ENCODE measurements at places on chromosomes 3 and 15.

GRCh38 chr3:9508781-9509180 lies 44.8 kb downstream of the LHFPL4 start:
- DNase-seq, result no peak

GRCh38 chr15:44591326-44591725 lies 54.4 kb downstream of the EIF3J start:
- no peak for DNase-seq

DNA sequence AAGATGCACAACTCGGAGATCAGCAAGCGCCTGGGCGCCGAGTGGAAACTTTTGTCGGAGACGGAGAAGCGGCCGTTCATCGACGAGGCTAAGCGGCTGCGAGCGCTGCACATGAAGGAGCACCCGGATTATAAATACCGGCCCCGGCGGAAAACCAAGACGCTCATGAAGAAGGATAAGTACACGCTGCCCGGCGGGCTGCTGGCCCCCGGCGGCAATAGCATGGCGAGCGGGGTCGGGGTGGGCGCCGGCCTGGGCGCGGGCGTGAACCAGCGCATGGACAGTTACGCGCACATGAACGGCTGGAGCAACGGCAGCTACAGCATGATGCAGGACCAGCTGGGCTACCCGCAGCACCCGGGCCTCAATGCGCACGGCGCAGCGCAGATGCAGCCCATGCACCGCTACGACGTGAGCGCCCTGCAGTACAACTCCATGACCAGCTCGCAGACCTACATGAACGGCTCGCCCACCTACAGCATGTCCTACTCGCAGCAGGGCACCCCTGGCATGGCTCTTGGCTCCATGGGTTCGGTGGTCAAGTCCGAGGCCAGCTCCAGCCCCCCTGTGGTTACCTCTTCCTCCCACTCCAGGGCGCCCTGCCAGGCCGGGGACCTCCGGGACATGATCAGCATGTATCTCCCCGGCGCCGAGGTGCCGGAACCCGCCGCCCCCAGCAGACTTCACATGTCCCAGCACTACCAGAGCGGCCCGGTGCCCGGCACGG lies 991 bp downstream of the SOX2 start:
- peak; percentile 41 for DNase-seq

DNA sequence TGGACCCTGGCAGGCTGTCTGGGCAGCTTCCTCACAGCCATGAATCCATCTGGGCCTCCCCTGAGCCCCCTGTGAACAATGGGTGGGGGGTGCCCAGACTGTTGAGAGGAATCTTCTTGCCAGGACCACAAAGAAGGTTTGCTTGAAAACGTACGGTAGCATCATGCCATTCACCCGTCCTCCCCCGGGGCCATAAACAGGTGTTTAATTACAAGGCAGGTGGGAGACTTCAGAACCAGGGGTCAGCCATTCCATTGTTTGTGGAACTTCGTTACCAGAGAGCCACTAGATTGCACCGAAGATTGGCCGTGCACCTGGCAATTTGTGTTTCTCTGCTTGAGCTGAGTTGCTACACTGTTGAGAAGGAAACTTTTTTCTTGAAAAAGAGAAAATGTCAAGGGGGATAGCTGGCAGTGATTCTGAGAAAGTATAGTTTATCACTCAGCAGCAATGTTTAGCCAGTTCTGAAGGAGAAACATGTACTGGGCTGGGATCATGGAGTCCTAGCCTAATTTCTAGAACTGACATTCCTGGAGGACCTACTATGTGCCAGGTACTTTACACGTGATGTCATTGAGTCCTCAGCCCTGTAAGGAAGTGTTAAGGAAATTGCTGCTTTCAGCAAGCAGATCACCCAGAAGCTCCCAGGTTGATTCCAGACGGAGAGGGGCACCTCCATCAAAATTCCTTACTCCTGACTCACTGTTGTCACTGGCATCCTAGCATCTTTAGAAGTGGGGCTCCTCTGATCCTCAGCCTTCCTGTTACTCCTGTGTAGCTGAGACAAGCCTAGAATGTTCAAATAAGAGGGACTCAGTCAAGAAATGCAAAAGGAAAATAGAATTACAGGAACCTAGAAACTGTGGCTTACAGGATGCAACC lies 103.8 kb upstream of the UBE2E1 start:
- no peak for DNase-seq

DNA sequence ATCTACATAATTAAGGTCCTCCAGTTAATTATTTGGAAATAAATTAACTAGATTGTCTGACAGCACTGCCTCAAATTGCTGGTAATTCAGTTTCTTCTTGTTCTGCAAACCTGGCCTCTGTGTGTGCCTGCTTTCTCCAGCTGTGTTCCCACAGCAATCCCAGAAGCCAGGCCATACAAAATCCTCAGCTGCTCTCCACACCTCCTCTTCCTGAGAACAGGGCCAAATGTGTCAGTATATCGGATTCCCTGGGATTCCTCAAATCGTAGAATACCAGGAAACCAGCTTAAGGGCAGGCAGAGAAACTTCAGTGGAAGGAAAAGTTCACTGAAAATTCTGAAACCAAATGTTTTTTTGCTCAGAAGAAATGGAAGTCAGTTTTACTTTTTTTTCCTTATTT lies 261.4 kb downstream of the ZMAT3 start:
- no peak for DNase-seq
